Adipocyte (in vitro differentiated cells): ENCODE measurements at places on chromosomes 16 and 17.

DNA sequence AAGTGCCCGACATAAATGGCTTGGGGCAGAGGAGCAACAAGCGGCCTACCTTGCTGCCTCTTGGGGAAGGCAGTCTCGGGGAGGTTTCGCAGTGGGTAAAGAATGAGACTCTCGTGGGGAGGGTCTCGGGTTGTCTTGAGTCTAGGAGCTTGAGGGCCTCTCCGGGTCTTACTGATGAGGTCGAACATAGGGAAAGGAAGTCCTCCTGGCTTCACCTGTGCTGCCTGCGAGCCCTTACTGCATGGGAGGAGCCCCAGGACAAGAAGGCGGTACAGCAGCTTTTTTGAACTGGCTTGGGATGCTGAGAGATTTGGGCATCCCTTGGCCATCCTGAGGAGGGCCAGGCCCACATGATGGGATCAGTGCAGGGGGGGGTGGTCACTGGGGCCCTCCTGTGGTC lies 71.4 kb downstream of the SPECC1 start:
- no peak for DNase-seq

- DNase-seq = no peak
Measured at GRCh38 chr16:50565428-50565827, 17.2 kb downstream of the NKD1 start.

DNA sequence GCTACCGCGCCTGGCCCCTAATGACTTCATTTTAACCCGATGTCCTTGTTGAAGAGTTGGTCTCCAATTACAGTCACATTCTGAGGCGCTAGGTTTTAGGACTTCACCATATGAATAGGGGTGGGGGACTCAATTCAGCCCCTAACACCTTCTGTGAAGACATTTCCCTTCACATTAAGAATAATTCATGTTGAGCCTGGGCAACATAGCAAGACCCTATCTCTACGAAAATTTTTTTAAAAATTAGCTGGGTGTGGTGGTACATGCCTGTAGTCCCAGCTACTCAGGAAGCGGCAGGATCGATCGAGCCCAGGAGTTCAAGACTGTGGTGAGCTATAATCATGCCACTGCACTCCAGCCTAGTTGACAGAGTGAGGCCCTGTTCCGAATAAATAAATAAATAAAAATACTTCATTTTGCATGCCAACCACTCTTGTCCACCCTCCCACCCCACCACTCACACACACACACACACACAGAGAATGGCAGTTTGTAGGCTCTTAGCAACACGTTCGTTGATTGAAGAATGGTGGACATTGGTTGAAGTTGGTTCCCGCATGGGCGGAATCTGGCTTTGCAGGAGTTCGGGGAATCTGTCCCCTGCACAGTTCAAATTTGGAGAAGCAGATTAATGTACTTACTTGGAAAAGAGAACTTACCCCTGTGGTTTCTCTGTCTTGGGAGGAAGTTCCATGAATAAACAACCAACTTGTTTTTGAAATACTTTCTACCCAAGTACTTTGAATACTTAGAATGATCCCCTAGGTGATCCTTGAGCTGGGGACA lies 27.8 kb upstream of the TVP23A start:
- DNase-seq = no peak

DNA sequence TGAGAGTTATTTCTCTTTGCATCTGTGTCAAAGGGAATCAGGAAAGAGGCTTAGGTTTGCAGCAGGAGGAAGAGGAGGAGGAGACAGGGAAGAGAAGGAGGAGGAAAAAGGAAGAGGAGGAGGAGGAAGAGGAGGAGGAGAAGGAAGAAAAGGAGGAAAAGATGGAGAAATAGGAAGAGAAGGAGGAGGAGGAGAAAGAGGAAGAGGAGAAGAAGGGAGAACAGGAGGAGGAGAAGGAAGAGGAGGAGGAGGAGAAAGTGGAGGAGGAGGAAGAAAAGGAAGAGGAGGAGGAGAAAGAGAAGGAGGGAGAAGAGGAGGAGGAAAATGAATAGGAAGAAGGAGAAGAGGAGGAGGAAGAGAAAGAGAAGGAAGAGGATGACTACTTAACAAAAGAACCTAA lies 459.1 kb downstream of the GRIN2A start:
- no peak for DNase-seq

DNA sequence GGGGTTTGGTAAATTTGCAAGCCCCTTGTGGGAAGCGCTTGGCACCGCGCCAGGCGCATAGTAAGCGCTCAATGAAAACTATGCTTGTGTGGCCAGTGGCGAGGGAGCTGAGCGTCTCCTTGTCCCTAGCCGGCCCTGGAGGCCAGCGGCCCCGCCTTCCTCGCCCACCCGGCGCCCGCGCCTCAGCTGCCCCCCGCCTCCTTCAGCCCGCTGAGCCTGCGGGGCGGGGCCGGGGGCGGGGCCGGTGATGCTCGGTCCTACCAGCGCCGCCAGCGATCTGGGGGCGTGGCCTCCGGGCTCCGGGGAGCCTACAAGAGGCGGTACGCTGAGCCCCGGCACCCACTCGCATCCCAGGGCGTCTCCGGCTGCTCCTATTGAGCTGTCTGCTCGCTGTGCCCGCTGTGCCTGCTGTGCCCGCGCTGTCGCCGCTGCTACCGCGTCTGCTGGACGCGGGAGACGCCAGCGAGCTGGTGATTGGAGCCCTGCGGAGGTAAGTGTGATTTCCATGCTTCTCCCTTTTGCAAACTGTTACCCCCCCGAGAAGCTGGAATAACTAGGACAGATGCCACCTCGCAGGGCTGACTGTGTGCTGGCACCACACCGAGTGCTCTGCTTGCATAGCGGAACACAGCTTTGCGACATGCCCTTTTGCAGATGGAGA lies at the start of gene CRISPLD2:
CRISPLD2 (plus strand) TSS at position 342 of the 661 bp plus-strand sequence. CDS start 18,511 bp downstream, outside the sequence.
- peak; percentile 98 for DNase-seq

GRCh38 chr16:52494145-52494544 lies 52.8 kb downstream of the TOX3 start:
- no peak for DNase-seq

GRCh38 chr17:3762922-3763776 lies 37.8 kb downstream of the ITGAE start:
- no peak for DNase-seq

GRCh38 chr17:40750391-40750790 lies 4.7 kb downstream of the KRT25 start:
- DNase-seq = no peak

DNA sequence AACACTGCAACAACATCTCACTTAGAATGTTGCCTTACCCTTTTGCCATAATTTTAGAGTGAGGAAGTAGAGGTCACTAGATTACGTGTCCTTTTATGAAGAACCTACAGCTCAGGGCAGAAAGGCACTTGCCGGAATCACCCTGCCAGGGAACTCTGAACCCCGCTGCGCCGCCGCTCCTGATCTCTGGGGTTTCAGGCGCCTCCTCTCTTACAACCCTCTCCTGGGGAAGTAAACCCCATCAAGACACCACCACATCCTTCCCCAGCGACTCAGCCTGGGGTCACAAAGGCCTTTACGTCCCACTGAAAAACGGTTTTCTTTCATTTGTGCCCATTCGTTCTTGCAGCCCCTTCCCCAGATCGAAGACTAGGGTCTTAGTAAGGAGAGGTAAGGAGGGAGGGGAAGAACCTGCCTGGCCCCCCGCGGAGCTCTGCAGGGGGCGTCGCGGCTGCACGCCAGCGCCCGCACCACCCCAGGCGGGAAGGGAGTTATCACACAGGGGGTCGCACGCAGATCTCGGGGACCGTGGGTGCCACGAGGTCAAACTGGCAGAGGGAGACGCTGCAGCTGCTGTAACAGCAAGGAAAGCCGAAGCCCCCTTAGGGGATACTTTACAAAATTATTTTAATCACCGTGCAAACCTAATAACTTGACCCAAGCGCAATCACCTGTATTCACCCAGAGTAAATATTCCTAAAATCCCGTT lies 1.0 kb upstream of the HLF start:
- no peak for DNase-seq

- DNase-seq = peak; percentile 55
Measured at GRCh38 chr17:43579566-43580140, 33.5 kb upstream of the ETV4 start.

- DNase-seq = no peak
Measured at GRCh38 chr16:88345721-88346560, 36.8 kb upstream of the ZNF469 start.

DNA sequence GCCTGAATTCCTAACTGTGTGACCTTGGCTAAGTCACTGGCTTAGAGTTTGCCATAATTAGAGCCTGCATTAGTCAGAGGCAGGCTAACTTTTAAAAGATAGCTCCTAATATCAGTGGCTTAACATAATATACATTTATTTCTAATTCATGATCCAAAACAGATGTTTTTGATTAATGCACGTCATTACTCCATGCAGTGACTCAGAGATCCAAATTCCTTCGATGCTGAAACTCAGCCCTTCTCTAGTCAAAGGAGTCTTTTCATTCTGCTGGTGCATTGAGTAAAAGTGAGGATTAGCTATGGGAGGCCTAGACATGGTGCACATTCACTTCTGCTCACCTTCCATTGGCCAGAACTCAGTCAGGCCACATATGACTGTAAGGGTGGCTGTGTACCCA lies 49.8 kb downstream of the IRX3 start:
- peak; percentile 10 for DNase-seq

- DNase-seq = peak; percentile 41
Measured at GRCh38 chr16:75322740-75323139, 71.3 kb upstream of the BCAR1 start.

- DNase-seq = peak; percentile 67
Measured at GRCh38 chr16:85556456-85557082, 56.6 kb upstream of the GSE1 start.

DNA sequence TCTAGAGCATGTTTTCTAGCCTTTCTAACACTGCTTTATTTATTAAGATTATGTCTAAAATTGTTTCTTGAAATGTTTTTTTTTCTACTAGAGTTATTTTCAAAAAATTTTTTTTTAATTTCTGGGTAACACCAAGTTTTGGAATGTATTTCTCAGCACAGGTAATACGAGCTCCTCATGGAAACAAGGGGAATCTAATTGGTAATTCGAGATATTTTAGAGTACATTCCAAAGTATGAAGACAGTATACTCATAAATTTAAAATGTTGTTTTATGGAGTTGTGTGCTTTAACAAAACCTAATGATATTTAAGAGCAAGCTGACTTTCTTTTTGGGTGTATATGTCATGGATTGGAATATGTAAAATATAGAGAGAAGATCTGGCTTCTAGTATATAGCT lies 42.4 kb downstream of the OMG start:
- peak; percentile 24 for DNase-seq

DNA sequence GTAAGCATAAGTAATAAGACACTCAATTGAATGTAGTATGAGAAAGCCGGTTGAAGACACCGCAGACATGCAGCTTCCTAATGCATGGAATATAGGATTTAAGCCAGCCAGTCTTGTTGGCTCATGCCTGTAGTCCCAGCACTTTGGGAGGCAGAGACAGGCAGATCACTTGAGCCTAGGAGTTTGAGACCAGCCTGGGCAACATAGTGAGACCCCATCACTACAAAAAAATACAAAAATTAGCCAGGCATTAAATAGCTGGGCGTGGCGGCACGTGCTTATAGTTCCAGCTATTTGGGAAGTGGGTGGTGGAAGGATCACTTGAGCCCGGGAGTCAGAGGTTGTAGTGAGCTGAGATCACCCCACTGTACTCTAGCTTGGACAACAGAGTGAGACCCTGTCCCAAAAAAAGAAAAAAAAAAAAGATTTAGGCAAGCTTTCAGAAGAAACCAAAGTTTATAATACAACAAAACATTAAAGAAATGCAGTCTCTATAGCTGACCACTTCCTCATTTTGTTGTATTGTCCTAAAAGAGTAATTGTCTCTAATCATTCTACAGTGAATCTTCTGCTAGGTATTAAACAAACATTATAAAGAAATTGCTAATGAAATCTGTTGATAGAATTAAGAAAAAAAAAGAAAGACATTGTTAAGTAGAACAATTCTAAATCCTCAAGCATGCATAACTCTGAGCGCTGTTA lies 68.6 kb upstream of the KIFC3 start:
- DNase-seq = no peak

GRCh38 chr17:48241131-48241591 lies 133.6 kb downstream of the SNX11 start:
- DNase-seq = peak; percentile 8

DNA sequence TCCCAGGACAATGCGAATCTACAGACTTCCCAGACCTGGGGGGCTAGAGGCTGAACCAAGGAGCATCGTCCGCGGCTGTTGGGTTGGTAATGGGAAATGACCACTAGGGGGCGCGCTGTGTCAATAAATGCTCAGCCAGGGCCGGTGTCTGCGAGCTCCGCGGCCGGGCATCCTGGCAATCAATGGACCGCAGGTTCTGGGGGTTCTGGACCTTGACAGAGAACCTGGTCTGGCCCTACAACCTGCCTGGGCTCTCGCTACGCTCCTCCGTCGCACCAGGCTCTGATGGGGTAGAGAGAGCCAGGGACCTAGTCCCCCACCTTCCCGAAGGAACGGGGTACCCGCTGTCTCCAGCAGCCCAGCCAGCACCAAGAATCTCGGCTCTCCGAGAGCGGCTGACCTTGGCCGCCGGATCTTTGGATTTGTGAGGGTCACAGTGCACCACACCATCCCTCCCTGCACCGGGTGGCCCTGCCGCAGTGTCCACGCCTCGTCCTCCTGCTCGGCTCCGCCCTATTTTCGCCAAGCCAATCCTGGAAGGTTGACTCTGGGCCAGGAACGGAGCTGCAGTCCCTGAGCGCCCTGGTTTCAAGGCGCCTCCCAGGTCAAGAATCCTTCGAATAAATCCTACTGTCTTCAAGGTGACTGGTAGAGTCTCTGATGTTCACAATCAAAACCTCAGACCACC lies 20.4 kb upstream of the BEAN1 start:
- DNase-seq = peak; percentile 94

GRCh38 chr16:88487920-88488851 lies 35.1 kb downstream of the ZFPM1 start:
- no peak for DNase-seq

GRCh38 chr17:1532836-1533602 lies 16.6 kb upstream of the INPP5K start:
- no peak for DNase-seq

DNA sequence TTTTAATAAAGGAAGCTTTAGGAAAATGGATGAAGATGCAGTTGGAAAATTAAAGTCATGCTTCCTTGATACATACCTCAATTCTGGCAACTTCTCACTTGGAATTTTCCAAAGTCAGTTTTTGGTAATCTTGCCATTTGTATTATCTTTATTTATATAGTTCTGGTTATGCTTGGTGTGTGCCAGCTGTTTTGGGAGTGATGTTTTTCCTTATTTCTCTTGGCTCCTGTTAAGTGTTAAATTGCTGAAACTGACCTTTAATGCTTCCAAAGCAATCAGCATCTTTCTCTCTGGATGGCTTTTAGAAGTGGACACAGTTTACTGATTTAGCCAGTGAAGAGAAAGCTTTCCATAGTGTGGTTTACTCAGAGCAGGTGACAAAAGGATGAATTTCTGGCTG lies 70.1 kb upstream of the HAS3 start:
- DNase-seq = no peak

GRCh38 chr16:9094011-9094846 lies 2.8 kb downstream of the HAPSTR1 start:
- peak; percentile 38 for DNase-seq

- DNase-seq = no peak
Measured at GRCh38 chr16:70160388-70160787, 13.2 kb upstream of the CLEC18C start.

DNA sequence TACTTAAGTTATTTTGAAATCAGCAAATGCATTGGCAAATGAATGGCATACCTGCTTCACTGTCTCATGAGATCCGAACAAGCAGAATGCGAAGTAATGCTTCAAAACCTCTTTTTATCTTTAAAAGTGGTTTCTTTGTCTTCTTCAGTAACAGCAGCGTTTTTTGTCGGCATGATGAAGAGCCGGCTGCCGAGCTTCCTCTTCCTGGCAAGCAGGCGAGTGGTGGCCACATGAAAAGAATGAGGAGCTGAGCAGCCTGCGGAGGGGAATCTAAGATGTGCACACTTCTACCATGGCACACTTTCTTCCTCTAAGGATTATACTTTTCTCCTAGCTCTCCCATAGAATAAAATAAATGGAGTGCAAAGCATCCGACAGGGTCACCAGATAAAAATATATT lies 42.4 kb upstream of the AKTIP start:
- no peak for DNase-seq
